ENCODE measurements at places on chromosomes 6 and 20.
A peak's percentile ranks its signal among the peaks of the same experiment; 100 is the strongest.

- no peak for DNase-seq
Measured at GRCh38 chr20:9078826-9079731, 10.2 kb downstream of the PLCB4 start.

GRCh38 chr6:160349814-160350350 is 1.7 kb downstream of the SLC22A3 start:
- no peak for DNase-seq

GRCh38 chr6:100462706-100463629 is 1.8 kb downstream of the SIM1 start:
- no peak for DNase-seq

DNA sequence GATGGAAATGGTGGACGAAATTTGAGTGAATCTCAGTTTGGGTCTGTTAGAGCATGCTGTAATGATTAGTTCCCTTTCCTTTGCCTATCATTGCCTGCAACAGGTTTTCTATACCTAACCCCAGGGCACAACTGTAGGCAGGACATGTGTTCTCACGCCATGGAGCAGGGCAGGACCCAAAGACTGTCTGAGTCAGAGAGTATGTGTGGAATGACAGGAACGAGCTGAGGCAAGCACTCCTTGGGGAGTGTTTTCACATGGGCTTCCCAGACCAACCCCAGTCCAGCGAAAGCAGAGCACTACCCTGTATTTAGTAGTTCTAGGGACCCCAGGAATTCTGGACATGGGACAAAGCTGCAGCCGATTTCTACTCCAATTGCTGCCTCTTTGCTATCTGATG is 234.2 kb downstream of the HACE1 start:
- peak; percentile 37 for DNase-seq

- peak; percentile 18 for DNase-seq
Measured at GRCh38 chr6:7773322-7773721, 47.4 kb downstream of the BMP6 start.

GRCh38 chr20:57680131-57680716 is 29.6 kb downstream of the PMEPA1 start:
- DNase-seq = no peak

DNA sequence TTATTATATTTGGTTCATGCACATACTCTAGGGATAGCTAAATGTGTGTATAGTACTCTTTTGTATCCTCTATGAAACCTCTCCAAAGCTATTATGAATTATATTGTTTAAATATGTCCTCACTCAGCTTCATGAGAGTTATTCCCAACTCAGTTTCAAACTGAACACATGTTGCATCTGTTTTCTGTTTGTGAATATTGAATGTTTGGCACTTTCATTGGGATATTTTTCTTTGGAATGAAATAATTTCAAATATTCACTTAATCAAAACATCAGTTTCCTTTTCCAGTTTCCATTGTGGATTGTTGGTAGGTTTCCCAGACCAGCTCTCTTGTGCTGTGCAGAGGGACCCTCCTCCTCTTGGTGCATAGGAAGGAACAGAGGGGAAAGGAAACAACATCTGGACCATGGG is 46.6 kb downstream of the HDAC2 start:
- peak; percentile 57 for DNase-seq
